GF-D8 (cell line): ENCODE measurements at places on chromosomes 2 and 18.

GRCh38 chr2:118231759-118232158 is 143.5 kb downstream of the INSIG2 start:
- DNase-seq, result no peak

GRCh38 chr2:196249860-196250259 is 78.5 kb upstream of the STK17B start:
- peak; percentile 60 for DNase-seq

GRCh38 chr2:105403783-105404698 is 5.2 kb upstream of the FHL2 start:
- no peak for DNase-seq

- no peak for DNase-seq
These were observed 198.9 kb downstream of the CDCA7 start for GRCh38 chr2:173553593-173553992.

DNA sequence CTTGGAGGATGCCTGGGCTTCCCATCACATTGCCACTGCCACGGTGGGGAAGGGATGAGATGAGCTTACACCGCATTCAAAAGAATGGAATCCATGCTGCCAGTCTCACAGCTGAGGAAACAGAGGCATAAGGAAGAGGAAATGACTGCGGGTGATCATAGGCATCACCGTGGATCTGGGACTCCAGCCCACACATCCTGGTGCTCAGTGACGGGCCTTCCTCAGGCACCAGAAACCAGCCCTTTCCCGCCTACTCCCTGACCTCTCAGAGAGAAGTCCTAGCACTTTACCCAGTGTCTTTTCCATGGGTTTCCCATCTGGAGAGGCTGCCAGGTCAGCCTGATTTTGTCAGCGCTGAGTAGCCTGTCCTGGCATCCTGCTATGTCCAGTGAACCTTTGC is 5.3 kb upstream of the PLB1 start:
- DNase-seq, result no peak

DNA sequence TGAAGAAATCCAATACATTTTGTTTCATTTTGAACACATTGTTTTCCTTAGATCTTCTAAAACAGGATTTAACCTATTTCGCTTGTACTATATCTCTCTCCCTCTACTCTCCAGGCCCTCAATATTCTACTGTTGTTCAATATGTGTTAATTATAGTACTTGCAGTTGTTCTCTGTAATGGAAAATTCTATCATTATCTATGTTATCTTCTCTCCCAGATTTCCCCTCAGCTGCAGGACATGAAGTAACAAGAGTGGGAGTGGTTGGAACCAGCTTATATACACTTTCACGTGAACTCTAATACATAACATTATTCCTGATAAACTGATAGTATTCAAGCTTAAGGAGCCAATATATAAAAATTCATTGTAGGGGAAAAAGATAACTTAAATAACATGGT is 7.0 kb upstream of the STRN start:
- peak; percentile 57 for DNase-seq

DNA sequence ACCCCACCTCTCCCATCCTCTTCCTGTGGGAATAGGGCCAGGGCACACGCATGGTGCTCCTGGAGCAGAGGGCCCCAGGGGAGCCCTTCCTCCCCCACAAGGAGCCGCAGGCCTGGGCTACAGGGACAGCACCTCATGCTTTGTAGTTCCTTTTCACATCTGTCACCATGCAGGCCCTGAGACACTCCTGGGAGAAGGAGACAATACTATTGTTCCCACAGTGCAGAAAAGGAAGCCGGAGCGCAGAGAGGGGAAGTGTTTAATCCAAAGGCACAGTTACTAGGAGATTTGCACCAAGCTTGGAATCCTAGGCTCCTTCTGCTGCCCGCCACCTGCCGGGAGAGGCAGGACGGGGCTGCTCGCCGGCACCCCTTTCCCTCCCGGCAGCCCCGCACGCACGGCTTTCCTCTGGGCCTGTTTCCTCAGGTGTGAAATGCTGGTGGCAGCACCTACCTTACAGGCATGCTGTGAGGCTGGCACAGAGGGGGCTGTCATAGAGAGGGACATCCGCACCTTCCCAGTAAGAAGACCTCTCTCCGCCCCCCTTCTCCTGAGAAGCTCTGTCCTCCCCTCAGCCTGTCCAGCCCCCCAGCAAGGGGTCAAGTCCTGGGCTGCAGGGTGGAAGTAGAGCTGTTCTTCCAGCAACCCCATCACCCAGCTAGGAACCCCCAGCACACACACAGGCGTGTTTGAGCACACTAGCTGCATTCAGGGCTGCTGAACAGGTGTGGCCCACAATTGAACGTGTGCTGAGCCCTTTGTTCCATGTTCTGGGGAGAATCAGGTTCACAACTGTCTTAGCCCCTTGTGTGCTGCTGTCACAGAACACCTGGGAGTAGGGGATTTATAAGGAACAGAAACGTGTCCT is 62.6 kb downstream of the SMAD7 start:
- DNase-seq, result no peak

DNA sequence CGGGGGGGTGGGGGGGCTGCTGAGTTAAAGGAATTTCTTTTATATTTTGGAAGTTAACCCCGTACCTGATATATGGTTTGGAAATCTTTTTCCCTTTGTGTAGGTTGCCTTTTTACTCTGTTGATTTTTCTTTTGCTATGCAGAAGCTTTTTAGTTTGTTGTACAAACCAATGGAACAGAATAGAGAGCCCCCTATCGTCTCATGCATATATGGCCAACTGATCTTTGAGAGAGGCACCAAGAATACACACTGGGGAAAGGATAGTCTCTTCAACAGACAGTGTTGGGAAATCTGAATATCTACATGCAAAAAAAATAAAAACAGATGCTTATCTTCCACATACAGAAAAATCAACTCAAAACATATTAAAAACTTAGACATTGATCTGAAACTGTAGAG is 647.8 kb upstream of the KLHL29 start:
- no peak for DNase-seq

- no peak for DNase-seq
These were observed 162.5 kb upstream of the EPAS1 start for GRCh38 chr2:46134531-46135227.

DNA sequence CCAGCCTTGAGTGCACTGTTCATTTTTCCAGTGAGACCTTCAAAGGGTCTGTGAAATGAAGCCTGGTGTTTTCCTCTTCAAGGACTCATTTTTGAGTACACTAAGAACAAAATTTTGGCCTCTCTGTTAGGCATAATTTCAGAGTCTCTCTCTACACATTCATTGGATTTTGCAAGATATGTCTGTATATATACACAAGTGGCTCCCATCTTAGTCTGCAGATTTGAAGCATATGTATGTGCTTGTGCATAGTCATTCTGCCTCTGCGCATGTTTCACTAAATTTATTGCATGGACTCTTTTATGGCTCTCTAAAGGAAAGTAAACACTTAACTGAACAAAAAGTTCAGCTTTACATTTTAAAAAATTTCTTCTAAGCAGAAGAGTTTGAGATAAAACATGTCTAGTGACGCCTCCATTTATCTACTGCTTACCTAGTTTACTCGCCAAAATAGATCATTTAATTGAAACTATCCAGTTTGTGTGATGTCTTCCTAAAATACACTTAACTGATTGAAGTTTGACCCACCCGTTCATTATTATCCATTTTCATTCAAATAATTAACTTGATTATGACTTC is 145.9 kb downstream of the FMNL2 start:
- no peak for DNase-seq

GRCh38 chr18:12449051-12449785 is 41.5 kb downstream of the PRELID3A start:
- DNase-seq, result no peak

DNA sequence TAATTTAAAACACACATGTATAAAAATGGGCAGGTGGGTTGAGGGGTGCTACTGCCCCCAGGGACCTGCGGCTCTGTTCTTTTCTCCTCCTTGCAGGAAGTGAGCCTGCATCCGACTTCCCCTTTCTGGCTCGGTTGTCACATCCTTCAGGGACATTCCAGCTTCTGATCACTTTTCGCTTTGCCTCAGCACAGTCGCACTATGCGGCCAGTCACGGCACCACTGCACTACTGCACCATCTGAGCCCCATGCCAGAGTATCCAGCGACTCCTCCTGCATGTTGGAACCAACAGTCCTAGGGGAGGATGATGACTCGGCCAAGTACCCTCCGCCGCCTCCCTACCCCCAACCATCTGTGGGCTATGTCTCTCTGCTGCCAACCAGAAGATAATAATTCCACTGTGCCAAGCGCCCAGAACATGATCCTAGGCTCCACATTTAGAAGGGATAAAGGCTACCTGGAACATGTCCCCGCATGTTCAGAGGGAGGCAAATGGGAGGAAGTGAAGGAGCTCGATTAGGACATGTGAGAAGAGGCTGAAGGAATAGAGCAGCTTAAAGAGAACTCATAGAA is 17.6 kb downstream of the CDC42EP3 start:
- no peak for DNase-seq

DNA sequence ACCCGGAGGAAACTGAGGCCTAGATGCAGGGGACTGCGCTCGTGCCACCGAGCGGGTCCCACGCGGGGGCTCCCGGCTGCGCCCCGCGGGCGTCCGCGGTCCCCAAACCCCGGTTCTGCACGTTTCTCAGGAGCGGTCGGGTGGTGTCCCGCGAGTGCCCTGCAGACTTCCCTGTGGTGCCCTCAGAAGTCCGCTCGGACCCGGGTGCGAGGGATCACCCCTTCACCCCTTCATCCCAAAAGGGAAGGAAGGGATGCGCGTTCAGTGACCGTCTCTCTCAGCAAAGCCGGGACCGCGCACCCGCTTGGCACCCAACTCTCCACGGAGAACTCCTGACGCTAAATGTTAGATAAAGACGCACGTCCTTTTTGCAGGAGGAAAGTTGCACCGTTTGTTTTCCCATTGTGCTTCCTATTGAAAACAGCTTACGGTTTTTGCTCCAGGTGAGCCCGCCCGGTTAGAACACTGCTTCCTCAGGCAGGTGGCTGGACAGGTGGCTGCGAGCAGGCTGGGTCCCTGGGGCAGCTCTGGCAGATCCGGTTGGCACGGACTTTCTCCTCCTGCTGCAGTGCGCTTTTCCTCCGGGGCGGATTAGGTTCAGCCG is 779 bp downstream of the DGKD start:
- DNase-seq, result no peak

DNA sequence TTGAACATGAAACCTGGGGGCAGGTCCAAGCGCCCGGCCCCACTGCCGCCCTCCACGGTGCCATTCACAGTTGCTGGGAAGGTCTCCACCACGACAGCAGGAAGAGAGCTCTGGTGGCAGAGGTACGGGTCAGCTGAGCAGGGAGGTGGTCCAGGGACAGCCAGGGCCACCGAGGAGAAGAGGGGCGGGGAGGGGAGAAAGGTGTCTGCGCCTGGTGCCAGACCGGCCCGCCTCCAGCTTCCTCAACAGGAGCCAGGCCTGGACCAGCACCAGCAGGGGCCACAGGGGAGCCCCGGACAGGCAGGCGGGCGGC is 56.2 kb downstream of the BIN1 start:
- no peak for DNase-seq

- no peak for DNase-seq
These were observed 3.6 kb downstream of the UGT1A10 start for GRCh38 chr2:233639860-233640259.

GRCh38 chr2:195342061-195342460 is 315.0 kb upstream of the SLC39A10 start:
- DNase-seq, result no peak

GRCh38 chr2:16553226-16553625 is 112.4 kb downstream of the CYRIA start:
- DNase-seq, result peak; percentile 2

DNA sequence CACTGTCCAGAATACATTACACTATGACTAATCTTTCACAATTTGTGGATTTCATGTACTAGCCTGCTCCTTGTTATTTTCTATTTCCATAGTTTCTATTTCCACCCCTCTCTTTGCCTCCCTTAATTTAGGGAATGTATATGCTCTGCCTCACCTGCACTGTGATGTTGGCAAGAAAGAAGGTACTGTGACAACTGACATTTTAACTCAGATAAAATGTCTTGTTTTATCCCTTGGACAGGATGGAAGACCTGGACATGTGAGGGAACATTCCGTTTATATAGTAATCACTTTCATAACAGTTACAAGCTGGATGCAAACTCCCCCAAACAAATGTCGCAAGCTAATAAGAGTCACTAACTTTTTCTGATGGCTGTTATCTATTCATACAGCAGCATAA is 21.5 kb upstream of the DSG3 start:
- DNase-seq, result no peak

DNA sequence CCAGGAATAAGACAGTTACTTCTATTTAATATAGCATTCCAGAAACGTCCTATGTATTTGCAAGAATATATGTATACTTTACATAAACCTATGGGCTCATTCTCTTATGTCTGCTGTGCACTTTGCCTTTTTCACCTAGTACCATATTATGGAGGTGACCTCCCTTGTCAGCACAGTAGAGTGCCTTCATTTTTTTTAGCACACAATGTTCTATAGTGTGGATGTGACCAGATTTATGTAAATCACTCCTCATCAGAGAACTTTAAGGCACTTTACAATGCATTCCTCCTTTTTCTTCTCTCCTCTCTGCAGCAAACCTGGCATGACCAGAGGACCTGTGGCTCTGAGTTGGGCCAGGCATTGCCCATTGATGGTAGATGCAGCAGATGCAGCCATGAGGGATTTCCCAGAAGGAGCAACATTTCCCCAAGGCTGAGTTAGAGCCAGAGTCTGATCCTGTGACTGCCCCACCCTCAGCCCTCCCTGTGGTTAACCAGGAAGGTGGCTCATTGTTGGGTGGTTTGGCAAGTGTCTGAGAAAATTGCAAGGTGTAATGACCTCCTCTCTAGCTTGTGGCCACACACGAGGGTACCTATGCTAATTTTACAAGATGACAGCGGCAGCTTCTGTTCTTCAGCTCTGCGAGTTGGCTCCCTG is 76.5 kb upstream of the DLX2 start:
- no peak for DNase-seq

GRCh38 chr2:188079196-188079595 is 212.5 kb upstream of the GULP1 start:
- DNase-seq, result no peak

DNA sequence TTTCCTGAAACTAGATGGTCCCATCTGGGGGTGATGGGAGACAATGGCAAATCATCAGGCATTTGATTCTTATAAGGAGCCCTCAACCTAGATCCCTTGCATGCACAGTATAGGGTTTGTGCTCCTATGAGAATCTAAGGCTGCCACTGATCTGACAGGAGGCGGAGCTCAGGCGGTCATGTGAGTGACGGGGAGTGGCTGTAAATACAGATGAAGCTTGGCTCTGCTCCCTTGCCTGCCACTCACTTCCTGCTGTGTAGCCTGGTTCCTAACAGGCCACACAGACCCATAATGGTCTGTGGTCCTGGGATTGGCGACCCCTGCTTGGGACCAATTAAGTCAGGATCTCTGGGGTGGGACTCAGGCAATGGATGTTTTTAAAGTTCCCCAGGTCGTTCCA is 293.4 kb downstream of the ZNF521 start:
- no peak for DNase-seq

DNA sequence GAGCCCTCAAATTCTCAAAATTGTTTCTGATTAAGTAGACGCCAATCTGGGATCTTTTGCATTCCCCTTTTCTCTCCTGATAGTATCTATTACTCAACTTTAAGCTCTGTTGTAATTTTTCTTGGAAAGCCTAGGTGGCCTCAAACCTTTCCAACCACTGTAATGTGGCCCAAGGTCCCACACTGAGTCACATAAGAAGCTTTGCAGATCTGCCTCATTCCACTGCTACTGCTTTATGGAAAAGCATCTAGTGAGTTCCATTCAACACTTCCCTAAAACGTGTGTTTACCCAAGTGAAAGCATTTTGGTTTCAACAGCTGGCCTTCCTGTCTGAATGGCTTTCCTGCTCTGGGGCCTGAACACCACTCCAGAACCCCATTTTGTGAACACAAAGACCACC is 493.6 kb upstream of the SPHKAP start:
- no peak for DNase-seq

GRCh38 chr18:31776093-31776492 is 15.4 kb upstream of the SLC25A52 start:
- DNase-seq, result no peak

GRCh38 chr2:136919682-136920081 is 154.3 kb downstream of the THSD7B start:
- DNase-seq, result no peak
